ENCODE measurements at places on chromosomes 7 and 10.

- no peak for DNase-seq
Measured at GRCh38 chr7:146892151-146892550, 775.5 kb downstream of the CNTNAP2 start.

DNA sequence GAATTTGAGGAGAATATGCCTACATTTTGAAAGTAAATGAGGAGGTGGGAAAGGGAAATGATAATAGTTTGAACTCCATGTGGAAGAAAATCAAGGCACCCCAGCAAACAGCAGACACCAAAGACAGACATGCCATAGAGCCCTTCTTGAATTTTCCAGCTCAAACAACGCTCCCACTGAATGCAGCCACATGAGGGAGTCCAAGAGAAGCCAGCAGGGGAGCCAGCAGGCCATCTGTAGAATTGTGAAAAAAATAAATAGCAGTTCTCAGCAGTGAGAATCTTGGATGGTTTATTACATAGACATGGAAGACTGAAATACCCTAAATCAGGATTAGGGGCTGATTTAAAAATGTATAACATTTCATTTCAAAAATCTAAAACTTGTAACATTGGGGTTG is 1567.3 kb upstream of the LRRTM3 start:
- peak; percentile 15 for DNase-seq

- no peak for DNase-seq
Measured at GRCh38 chr10:109939315-109939961, 16.1 kb upstream of the XPNPEP1 start.

DNA sequence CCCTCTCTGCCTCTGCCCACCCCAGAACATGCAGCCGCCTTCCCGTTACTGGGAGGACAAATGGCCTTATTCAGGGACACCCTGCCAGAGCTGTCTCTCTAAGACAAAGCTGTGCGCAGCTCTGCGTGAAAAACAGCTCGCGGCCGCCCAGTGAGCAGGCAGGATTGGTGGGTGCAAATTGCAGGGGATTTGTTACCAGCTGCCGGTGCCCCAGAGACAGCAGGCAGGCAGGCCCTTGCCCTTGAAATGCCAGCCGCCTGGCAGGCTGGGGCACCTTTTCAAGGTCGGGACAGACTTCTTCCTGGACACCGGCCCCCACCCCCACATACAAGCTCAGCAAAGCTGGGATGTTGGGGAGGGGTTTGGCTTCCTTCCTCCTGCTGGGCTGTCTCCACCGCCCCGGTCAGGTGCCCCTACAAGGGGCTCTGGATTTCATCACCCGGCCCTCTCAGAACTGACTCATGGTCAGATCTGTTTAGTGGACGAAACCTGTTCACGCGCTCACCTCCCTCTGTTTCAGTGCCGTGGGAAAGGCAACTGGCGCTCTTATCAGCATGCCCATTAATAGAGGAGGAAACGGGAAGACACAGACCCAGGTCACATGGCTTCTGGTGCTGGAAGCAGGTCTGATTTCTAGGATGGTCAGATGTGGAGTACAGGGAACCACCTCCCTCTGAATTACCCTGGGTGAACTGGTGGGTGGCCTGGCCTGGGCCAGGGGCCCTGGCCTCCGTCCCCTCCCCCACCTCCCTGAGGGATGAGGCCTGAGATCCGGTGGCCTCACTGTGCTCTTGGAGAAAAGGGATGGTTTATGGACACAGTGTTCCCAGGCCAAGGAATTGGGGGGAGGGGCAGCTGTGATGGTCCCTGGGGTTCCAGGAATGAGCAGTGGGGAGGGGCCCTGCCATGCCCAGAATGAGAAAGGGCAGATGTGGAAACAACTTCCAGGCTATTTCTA is 123.9 kb upstream of the PPIF start:
- DNase-seq = no peak

DNA sequence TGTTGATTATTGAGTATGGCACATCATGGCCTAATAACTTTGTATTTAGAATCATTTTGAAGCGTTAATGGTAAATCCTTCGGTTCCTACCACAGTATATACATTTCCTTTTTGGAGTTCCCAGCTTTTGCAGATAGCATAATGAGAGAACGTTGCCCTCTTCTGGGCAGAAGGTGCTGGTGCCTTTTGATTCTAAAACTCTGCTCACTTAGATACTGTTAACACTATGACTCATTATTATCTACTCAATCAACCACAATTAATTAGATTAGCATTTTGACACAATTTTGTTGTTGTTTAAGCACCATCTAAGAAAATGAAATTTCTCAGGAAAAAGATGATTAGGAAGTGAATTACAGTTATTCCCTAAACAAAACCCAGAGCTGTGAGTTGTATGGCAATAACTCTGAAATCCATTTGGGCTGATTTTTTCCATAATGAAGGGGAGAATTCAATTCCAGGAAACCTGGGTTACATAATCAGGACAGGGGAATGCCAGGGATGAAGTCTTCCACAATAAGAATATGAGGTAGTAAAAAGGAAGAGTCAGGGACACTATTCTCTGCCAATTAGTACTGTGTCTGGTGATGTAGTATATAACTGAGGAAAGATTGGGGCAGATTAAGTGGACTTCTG is 11.5 kb upstream of the DLD start:
- DNase-seq = peak; percentile 52

DNA sequence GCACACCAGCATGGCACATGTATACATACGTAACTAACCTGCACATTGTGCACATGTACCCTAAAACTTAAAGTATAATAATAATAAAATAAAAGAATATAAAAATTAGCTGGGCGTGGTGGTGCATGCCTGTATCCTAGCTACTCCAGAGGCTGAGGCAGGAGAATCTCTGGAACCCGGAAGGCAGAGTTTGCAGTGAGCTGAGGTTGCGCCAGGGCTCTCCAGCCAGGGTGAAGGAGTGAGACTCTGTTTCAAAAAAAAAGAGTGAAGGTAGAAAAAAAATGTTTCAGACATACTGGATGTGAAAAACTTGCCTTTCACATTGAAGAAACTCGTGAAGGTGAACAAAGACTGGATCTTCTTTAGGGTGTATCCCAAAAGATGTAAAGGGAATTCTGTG is 26.7 kb downstream of the TSPAN14 start:
- DNase-seq = no peak

GRCh38 chr7:112665709-112666108 is 124.5 kb downstream of the TMEM168 start:
- DNase-seq = no peak

- DNase-seq = no peak
Measured at GRCh38 chr7:106620676-106621075, 40.3 kb downstream of the CCDC71L start.

GRCh38 chr7:92360387-92360786 is 86.9 kb upstream of the GATAD1 start:
- DNase-seq = no peak

DNA sequence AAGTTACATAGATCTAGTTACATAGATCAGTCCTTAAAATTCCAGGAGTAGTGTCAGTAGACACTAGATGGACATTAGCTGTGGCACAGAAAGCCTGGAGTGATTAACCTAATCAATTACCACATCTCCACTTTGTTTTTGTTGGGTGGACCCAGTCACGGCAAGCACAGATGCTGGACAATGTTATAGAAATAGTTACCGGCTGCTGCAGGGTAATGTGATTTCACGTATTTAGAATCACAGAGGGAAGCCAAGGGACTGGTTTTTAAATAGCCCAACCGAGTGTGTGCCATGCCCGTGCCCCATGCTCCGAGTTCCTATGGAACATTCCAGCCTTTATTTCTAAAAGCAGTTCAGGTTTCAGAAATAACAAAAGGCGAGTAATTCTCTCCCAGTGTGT is 2.8 kb downstream of the LGI1 start:
- no peak for DNase-seq

- no peak for DNase-seq
Measured at GRCh38 chr10:126198681-126199080, 189.6 kb downstream of the ADAM12 start.

DNA sequence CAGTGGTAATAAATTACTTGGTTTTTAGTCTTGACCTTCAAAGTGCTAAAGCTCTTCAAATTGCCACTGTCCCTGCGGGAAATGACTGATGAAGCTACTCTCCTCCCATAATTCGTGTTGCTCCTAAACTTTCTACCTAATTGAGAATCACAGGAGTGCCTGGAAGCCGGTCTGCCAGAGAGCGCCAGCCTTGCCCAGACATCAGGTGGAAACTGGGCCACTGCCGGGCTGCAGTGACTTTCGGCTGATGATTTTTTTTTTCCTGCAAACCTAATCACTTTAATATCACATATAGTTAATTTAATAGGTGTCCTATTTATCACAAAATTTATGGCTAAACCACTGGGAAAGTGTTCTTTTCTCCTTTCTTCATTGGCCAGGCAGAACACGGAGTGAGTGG is 59.6 kb upstream of the UBE3C start:
- no peak for DNase-seq

DNA sequence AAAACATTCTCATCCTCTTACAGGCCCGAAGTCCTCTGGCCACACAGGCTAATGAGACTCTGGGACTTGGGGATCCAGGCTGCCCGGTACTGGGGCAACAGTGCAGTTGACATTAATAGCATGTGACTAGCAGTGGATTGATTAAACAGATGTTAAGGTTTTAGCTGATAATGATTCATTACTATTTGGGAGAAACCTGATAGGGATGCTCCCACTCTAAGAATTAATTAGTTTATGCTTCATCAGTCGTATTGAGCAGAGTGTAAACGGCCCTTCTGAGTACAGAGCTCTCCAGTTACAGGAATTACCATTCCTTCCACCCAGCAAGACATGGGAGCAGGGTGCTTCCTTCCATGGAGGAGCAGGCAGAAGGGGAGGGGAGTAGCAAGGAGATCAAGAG is 82.7 kb downstream of the RPS24 start:
- DNase-seq = no peak

GRCh38 chr10:122321960-122322359 is 50.9 kb downstream of the BTBD16 start:
- DNase-seq = no peak

DNA sequence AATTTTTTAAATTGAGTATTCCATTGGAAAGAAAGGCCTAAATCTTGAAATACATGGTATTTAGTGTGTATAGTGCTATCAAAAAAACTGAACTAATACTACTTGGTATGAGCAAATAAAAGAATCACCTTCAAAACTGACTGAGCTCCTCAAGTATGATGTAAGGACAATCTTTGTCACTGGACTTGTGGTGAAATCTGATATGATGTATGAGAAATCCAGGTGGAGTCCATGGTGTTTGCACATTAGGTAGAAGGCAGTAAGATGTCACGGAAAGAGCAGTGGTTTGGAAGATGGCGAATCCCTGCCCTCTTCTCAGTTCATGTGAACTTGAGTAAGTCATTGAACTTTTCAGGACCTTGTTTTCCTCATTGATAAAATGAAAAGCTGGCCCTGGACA is 62.1 kb upstream of the COL1A2 start:
- DNase-seq = no peak

- no peak for DNase-seq
Measured at GRCh38 chr7:140876519-140877248, 48.0 kb downstream of the BRAF start.

GRCh38 chr10:36181426-36182178 is 539.5 kb upstream of the FZD8 start:
- no peak for DNase-seq

DNA sequence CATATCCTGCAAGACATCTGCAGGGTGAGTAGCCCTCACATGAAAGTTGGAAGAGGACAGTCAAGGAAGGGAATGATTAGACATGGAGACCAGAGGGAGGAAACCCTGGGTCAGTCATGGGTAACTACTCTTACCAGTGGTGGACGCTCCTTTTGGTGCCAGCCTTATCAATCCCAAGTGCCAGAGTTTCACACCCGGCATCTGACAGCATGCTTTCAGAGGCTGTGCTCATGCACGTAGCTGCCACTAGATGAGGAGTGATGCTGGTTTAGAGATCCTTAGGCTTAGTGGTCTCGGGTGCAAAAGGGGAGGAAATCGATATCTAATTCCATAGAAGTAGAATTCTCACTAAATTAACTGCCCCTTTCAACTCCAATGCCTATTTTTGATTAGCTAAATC is 100.8 kb downstream of the PLCE1 start:
- no peak for DNase-seq

- no peak for DNase-seq
Measured at GRCh38 chr10:2851566-2851965, 215.8 kb upstream of the PFKP start.

DNA sequence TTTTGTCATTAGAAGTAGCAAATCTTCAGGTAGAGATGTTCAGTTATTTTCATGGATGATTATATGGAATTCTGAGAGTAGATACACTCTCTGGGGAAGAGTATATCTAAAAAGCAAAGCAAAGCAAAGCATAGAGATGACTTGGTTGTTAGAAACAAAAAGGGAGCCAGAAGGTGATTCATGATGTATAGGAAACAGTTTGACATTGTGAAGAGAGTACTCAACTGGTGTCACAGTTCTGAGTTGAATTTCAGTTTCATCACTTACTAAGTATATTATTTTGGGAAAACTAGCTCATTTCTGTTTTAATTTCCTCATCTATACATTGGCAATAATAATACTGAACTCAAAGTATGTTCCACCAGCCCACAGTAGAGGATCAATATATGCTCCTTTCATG is 86.8 kb downstream of the SEMA3C start:
- no peak for DNase-seq

- no peak for DNase-seq
Measured at GRCh38 chr10:50554376-50554994, 69.3 kb downstream of the SGMS1 start.

DNA sequence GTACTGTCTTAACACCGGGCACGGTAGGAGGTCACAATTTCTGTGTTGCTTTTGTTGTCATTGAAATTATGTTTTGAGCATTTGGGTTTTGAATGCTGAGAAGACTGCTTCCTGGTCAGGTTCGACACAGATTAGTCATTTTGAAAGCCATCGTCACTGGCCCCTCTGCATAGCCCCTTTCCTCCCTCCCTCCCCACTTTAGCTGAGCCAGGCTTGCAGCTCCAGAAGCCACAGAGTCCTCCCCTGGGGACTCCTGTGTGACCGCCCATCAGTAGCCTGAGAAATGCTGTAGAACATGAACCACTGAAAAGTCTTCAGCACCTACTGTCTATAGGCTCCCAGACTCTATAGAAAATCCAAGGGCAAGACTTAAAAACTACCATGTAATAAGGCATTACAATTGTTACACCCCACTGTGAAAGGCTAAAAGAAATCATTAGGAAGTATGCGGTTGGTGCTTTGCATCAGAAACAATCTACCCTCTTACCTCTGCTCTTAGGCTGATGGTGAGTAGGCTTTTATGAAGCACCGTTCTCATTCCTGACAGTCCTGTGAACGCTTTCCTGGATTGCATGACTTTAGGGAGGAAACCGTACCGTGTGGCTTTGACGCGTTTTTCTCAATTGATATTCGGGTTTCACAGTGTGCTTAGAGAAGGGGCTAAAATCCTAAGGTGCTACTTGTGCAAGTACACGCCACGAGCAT is 24.8 kb downstream of the JCAD start:
- DNase-seq = no peak

- DNase-seq = no peak
Measured at GRCh38 chr7:6530626-6531491, 20.4 kb downstream of the GRID2IP start.

DNA sequence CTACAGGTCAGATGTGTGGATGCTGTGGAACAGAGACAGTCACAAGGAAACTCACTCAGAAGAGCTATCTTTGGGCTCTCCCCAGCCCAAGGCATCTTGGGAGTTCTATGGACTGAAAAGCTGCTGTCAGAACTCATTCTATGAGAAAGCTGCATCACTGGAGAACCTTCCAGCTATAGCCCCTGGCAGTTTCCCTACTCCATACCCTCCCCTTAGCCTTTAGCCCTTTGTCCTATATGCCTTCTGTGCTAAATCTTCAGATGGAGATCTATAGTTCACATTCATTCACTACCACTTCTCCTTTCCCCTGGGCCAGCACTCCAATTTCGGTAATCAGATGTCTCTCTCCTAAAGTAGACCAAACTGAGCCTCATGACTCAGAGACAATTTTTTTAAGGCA is 6.9 kb downstream of the WNT8B start:
- DNase-seq = no peak
